ENCODE measurements at places on chromosomes 7 and 10.

DNA sequence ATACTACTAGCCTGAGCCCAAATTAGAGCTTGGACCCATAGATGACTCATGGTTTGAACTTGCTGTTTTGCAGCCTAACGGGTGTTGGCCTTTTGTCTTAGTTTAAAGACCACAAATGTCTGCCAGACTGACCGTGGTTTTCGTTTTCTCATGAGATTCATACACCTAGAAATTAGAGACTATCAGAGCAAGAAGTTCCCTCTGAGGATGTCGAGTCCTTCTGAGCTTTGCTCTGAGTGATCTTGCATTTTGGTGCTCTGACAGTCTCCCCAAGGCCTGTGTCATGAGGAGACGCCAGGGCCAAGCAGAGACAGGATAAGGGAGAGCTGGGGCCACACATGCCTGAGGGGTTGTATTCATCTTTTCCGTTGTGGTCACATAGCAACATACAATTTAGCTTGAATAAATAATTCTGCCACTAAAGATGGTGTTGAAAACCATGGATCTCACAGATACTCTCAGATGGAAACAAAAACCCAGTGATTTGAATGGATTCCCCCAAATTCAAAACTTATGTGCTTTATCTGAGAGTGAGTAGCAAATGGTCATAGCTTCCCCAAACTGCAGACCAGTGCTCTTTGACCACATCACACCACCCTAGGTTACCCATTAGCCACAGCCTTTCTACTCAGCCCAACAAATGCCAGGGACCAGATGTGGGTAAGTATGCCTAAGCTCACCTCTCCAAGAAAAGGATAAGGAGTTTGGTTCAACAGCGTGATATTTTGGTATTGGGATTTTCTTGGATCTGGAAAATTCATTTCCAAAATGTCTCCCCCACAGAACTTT lies 762.0 kb upstream of the IGFBP3 start:
- no peak for DNase-seq

DNA sequence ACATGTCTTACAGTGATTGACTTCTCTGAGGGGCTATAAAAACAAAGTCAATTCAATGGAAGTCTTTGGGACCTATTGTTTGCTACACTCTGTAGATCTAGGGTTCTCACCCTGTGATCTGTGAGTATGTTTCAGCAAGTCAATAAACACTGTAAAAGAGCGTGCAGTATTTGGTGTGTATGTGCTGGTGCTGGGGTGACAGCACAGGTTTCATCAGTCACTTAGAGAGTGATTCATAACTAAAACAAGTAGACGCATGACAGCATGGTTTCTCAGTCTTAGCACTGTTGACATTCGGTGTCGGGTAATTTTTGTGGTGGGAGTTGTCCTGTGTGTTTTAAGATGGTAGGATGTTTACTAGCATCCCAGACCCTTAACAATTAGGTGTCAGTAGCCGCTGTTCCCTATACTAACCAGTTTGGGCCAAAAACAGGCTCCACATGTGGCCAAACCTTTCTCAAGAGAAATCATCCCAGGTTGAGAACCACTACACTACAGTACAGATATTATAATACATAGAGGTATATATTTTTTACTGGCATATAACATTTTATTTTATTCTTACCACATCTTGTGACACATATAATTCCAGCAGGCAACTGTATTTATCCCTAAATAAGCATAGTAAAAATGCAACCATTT lies 411.8 kb downstream of the ARL4A start:
- no peak for DNase-seq

DNA sequence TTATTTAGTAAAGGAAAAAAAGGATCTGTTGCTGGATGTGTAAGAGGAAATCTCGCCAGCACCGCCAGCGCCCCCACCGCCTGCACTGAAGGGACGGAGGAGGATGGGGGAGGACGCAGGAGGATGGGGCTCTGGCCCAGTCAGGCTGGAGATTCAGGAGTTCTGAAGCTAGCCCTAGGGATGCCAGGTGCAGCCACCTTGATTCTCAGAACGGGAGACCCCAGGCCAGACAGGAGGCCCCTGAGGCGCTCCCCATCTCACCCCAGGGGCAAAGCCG lies 1.3 kb downstream of the CAMK2B start:
- no peak for DNase-seq

DNA sequence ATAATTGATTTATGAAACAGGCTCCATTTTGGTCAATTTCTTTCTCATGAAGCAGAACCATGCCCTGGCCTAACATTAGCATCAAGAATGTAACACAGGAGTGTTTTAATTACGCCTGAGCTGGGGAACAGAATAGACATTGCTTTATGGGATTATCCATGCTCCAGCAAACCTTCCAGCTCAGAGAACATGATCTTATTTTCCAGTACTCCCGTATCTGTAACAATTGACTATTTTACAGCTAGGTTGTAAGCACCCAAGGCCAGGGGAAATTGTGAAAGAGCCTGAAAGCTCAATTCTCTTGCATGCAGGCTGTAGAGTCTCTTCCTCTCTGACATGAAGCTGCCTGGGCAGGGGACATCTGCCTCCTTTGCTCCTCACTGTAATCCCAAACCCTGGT lies 30.8 kb upstream of the CRYGN start:
- DNase-seq: no peak

DNA sequence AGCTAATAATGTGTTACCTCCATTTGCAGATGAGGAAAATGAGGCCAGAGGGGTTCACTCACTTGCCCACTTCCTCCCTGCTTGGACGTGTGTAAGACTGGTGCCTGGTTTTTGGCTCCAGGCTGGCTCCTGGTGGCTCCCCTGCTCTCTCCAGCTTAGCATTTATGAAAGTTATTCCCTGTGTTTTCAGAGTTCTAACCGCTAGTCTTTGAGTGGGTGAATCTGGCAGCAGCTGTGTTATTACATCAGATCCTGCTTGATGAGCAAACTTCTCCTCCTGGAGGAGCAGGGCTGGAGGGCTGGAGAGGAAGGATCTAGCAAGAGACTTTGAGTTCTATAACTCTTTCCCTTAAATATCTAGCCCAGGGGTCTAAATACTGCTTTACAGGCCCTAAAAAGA lies 80.9 kb upstream of the AGBL3 start:
- DNase-seq: no peak

- no peak for DNase-seq
Measured at GRCh38 chr10:93074597-93075368, 1.1 kb downstream of the CYP26A1 start.

- no peak for DNase-seq
Measured at GRCh38 chr7:74329225-74329624, 40.0 kb downstream of the CLIP2 start.

DNA sequence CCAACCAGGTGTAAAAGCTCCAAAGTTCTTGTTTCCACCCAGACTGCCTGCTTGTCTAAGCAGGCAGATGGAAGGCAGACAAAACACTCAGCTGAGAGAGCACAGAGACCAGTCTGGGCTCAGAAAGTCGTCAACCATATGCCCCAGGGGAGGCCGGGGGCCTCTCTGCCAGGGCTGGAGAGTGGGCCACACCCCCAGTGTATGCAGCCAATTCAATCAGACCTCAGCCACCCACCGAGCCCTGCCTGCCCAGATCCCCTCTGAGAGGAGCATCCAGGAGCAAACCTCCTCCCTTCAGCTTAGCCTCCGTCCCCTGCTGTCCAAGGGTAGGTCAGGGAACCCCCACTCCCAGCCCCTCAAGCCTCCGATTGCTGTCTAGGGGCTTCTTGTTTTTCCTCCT lies 196.3 kb downstream of the LSM5 start:
- no peak for DNase-seq

- no peak for DNase-seq
Measured at GRCh38 chr10:88185830-88186229, 322.4 kb downstream of the PTEN start.

DNA sequence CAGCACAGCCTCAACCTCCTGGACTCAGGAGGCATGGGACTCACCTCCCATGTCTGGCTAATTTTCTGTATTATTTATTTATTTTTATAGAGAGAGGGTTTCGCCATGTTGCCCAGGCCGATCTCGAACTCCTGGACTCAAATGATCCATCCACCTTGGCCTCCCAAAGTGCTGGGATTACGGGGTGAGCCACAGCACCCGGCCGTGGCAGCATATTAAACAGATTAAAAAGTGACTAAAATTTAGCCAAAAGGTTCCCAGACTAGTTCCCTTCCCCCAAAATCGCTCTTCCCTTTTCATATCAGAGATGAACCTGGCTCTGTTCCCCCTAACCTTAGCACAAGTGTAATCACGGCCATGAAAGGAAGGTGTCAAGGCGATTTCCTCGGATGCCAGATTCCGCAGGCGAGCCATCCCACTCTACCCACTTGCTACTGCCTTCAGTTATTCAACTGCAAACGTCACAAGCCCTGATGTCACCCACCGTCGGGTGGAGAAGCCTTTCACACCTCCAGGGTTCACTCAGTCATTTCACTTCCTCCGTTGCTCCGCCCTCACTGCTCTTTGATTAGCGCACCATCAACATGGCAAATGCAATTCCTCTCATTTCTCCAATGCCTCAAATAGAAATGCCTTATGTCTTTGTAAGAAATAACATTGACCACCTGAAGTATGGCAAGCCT lies 104.7 kb upstream of the RHEB start:
- DNase-seq: no peak

- no peak for DNase-seq
Measured at GRCh38 chr10:122468926-122469781, 7.8 kb downstream of the HTRA1 start.

DNA sequence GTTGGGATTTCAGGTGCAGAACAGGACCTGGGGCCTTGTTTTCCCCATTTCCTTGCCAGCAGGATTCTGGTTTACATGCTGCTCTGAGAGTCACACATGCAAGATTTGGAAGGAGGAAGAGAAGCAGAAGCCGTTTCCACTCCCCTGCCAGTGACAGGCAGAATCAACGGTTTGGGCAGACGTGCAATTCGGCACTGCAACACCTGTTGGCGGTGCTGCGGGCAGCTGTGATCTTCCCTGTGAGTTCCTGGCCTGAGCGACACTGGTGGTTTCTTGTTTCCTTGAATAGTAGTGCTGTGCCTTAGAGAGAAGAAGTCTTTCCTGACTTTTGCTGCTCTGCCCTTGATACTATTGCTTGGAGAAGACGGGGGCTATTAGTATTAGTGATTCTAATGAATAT lies 1126.2 kb downstream of the TYW1 start:
- DNase-seq: no peak

- DNase-seq: no peak
Measured at GRCh38 chr7:45624392-45624760, 50.2 kb downstream of the ADCY1 start.

GRCh38 chr7:117616694-117617093 lies 136.9 kb downstream of the CFTR start:
- no peak for DNase-seq

- DNase-seq: no peak
Measured at GRCh38 chr7:135317676-135318325, 84.2 kb downstream of the STRA8 start.

DNA sequence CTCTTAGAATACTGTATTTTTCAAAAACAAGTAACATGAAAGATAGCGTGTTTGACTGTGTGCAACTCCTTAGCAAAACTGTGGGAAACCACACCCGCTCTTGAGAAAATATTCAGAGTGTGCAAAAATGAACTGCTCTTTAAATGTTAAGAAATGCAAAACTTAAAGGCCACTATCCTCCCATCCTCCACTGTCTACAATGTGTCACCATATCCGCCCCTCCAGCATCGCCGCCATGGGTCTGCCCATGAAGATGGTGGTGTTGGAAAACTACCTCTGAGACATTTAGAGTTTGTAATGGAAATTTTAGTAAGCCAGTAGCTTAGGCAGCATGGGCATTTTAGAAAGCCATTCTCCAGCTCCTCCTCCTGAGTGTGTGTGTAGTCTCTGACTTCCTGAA lies 20.1 kb upstream of the NMT2 start:
- DNase-seq: no peak

DNA sequence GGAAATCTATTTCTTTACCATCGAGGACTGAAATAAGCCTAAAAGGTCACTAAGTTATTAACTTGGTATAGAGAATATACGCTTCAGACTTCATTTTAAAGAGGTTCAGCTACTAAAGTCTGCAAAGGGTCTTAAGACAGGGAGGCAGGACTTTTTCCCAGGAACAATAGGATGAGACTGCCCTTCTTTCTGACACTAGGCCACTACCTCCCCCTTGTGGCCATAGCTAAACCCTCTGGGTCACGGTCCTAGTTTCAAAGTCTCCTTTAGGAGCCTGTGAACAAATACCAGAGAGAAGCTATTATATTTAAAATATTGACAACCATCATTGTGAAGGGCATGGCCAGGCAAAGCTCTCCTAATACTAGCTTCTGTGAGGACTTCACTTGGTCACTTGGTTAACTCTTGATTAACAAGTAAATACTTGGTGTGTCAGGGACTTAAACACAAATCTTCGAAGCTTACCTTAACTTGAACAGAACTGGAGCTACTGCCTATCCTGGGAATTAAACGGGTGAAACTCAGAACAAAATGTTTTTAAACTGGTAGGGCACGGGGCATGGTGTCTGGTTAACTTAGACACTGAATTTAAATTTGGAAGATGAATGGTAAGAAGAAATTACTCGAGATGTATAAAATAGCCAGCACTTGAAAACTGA lies 75.6 kb downstream of the CCDC6 start:
- no peak for DNase-seq

- no peak for DNase-seq
Measured at GRCh38 chr10:33277135-33277536, 57.3 kb downstream of the NRP1 start.

DNA sequence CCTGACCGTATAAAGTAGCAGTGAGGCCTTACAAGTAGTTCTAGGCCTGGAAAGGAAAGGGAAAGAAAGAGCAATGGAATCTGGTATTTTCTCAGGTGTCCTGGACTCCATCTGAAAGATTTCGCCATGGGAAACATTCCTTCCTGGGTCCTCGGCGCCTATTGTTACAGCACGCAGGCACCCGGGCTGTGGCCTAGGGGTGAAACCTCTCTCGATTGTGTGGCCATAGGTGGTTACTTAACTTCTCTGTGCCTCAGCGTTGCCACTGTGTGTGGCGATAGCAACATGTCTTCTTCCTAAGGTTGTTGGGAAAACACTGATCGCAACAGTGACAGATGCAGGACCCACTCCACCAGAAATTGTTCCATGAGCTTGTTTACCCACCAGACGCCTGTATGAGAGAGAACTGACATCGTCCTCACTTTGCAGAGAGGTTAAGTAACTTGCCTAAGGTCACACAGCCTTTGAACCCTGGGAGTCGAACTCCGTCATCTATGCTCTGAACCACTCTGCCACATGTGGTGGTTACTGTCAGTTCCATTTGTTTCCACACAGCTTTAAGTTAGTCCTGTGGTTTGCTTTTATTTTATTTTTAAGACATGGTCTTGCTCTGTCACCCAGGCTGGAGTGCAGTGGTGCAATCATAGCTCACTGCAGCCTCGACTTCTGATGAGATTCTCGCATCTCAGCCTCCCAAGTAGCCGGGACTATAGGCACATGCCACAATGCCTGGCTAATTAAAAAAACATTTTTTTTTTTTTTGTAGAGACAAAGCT lies 73.4 kb downstream of the LHPP start:
- DNase-seq: no peak

GRCh38 chr7:5360451-5360850 lies 63.2 kb downstream of the TNRC18 start:
- no peak for DNase-seq

DNA sequence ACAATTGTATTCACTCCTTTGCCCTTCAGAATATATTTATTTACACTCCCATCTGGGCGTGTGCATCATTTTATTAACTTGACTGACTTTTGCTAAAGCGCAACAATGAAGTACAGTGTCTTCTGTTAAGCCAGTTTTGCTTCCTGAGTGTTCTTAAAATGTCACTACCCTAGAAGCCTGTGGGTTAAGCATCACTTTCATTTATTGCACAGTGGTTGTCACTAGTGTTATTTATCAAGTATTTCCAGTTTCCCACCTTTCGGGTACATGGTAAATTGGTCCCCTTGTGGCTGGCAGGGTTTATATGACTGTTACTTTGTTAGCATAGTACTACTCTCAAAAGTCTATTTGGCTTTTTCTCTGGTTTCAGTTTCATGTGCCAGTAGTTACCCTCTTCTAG lies 3.3 kb downstream of the HILPDA start:
- no peak for DNase-seq

Data from stimulated activated CD8-positive, alpha-beta memory T cell treated with anti-CD3 and anti-CD28 coated beads, Interleukin-15, amount 100 ng/mL, for 4 hours (primary cell).